ENCODE measurements at places on chromosomes 6 and 20.
A peak's percentile ranks its signal among the peaks of the same experiment; 100 is the strongest.

DNA sequence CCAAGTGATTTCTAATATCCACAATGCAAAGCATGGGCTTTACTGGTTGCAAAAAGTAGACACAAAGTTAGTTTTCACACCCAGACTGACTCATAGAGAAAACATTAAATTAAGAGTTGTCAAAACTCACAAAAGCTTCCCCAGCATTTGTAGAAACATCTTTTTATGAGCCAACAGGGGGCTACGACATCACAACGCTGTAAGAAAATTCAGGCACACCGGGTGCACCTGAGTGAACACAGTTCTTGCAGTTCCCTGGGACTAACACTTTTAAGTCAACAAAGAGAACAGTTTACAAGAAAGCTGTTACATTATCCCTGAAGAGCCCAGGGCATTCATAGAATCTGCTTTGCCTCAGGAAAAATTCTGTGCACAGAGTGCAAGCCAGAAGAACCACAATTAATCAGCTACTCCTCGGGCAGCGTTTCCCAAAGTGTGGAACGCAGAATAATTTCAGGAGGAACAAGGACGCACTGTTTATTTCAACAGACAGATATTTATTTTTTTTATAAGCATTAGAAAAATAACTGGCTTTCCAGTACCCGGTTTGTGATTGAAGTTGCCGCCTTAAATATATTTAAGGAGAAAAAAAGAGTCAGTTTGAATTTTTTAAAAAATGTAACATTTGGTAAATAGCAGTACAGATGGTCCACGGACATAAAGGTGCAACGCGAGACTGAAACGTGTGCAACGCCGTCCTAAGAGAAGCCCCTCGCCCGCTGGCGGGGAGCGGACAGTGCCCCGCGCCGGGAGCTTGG lies 1.2 kb downstream of the NCOA5 start:
- DNase-seq: peak; percentile 31

DNA sequence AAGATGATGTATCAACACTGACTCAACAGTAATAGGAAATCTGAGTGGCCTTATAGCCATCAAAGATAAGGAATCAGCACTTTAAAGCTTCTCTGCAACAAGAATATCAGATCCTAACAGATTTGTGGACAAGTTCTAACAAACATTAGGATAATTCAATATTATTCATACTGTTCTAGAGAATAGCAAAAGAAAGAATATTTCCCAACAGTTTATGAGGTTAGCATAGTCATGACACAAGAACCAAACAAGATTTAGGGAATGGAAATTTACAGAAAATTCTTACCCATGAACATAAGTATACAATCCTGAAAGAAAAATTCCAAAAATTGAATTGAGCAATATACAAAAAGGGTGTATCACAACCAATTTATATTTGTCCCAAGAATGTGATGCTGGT lies 64.3 kb upstream of the BTBD3 start:
- no peak for DNase-seq

DNA sequence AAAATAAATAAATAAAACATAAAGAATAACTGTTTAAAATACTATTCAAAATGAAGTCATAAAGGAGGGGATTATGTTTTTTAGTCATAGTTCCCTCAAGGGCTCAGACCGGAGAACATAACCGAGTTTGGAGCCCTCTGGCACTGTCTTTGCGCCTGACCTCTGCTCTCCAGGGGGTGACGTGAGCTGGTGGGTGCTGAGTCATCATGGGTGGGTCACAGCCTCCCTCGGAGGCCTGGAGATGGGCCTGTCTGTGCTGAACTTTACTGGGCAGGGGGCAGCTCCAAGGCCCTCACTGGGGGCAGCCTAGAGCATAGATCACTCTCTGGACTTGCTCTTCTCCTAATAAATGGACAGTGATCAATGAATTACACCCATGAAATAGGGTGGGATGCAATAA lies 3.1 kb upstream of the MAVS start:
- peak; percentile 67 for DNase-seq

GRCh38 chr20:62366370-62367135 lies 559 bp downstream of the LAMA5 start:
- no peak for DNase-seq

- no peak for DNase-seq
Observed at GRCh38 chr6:137871291-137871690, 4.2 kb downstream of the TNFAIP3 start.

DNA sequence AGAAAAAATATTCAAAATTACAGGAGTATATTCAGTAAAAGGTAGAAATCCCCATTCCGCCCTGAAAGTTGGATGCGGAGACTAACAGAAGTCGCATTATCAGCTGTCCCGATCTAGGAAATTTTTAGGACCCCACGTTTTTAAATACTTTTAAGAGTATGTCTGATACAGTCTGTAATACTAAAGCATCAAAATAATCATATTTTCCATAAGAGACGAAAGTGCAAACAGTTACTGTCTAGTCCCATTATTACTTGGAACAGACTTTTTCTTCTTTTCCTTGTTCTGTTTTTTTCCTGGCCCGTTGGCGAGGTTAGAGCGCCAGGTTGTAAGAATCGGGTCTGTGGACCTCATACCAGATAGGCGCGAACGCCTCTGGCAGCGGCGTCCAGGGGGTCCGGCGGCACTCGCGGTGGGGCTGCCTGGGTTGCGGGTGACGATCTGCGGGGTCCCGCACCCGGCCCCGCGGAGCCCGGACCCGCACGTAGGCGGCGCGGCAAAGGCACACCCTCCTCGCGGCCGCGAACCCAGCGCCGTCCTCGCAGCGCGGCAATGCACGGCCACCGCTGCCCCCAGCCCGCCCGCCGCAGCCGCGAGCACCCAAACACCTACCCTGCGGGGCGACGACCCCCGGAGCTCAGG lies 460 bp downstream of the PLAGL1 start:
- peak; percentile 11 for DNase-seq

DNA sequence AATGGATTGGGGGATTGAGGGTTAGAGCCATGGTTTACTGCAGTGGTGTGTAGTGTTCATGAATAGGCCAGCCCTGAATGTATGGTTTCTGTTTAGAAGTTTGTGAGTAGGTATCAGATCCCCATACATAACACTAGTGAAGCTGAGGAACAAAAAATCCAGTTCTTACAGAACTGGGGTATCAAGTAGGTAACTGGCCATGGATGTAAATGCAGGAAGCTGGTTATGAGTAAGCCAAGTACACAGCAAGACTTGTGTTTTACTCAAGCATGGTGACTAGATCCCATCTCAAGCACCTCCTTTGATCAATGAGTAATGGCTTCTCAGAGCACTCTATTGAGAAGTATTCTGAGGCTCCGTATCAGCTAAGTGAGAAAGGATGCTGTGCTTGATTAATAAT lies 613.7 kb upstream of the FLRT3 start:
- no peak for DNase-seq

GRCh38 chr6:135179372-135179771 lies 1.7 kb upstream of the MYB start:
- peak; percentile 6 for DNase-seq

DNA sequence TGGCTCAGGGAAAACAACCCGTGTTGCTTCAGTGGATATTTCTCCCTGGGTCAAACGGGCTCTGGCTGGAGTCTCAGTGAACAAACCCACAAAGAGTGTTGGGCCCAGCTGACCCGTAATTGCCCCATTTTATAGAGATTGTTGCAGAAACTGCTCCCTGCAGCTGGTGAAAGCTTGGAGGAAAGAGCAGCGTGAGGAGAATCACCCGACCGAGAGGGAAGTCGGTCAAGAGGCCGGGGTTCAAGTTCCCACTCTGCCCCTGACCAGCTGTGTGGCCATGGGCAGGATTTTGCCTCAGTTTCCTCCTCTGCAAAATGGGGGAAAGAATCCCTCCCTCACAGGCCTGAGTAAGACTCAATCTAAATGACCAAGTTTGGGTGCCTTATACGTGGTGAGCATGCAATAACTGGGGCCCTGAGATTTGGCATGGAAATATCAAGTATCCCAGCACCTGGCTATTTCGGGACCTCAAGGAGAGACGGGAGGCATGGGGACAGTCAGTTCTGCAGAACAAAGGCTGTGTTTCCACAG lies 1.7 kb upstream of the TGM2 start:
- DNase-seq: no peak

GRCh38 chr20:10877342-10877741 lies 203.5 kb upstream of the JAG1 start:
- peak; percentile 85 for DNase-seq

DNA sequence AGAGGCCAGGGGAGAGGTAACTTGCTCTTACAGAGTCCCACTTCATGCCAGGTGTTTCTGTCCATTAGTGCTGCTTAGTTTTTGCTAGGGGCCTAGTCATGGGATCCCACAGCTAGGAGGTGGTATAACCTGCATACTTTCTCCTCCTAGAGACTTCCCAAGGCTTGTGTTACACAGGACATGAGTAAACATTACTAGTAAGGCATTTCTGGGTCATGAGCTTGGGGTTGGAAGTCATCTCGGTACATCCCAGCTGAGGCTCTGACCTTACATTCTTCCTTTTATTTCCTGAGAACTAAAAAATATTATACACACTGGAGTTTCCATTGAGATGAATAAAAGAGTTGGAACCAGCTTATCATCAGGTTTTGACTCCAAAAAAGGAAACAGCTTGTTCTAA lies 20.9 kb upstream of the PNPLA1 start:
- peak; percentile 94 for DNase-seq

- no peak for DNase-seq
Observed at GRCh38 chr20:44302026-44302669, 8.9 kb downstream of the FITM2 start.

DNA sequence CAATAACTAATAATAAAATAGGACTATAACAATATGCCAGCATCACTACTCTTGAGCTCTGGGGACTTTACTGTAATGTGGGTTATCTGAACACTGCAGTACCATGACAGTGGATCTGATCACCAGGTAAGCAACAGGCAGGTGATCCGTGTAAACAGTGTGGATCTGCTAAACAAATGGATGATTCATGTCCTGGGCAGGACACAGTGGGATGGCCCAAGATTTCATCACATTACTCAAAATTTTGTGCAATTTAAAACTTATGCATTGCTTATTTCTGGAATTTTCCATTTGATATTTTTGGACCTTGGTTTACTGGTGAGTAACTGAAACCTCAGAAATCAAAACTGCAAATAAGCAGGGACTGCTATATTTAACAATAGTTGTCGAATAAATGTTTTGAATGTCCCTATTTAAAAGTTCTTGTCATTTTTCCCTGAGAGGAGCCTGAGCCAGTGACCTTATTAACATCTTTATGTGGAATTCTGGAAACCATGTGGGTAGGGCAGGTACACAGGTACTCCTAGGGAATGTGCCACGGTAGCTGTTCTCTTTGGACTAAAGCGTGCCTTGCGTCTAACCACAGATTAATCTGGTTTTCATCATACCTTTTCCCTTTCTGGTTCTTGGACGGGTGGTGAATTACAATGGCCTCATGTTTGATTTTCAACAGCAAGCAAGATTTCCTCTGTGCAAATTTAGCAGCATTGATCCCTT lies 214.5 kb upstream of the SASH1 start:
- peak; percentile 1 for DNase-seq

- DNase-seq: peak; percentile 59
Observed at GRCh38 chr6:156808287-156808686, 31.1 kb downstream of the ARID1B start.

DNA sequence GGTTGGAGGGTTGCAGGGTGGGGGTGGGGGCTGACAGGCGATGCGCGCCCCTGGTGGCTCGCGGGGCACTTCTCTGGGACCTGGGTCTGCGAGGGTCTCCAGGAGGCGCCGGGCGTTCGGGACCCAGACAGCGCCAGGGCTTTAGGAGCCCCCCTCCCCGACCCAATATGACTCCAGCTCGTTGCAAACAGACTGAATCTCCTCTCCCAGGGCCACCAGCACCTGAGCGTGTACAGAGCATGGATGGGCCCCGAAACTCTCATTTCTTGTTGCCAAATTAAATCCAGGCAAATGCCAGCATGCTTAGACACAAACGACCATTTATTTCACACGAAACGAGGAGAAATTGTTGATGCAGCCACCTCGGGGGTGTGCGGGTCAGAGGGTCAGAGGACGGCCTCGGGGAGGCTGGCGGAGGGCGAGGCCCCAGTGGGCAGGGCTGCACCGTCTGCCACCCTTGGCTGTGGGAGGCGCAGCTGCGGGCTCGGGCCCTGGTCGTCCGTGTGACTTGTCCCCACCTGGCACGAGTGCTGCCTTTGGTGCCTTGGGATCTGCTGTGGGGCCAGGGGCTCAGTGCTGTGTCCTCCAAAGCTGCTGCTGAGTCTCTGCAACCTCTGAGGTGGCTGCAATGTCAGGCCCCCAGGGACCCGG lies 20.9 kb upstream of the GATA5 start:
- DNase-seq: no peak

DNA sequence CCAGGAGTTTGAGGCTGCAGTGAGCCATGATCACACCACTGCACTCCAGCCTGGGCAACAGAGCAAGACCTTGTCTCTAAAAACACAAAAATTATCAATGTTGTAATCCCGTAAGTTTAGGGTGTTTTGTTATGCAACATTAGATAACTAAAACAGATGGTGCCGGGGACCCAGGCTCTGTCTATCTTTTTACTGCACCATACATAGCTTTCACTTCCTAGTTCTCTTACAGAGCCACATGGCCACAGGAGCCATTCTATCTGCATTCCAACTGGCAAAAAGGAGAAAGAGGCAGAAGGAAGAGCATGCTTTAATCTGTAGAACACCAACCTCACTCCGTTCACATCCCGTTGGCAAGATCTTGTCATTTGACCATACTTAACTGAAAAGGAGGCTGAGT lies 5.4 kb upstream of the TCF15 start:
- DNase-seq: no peak

DNA sequence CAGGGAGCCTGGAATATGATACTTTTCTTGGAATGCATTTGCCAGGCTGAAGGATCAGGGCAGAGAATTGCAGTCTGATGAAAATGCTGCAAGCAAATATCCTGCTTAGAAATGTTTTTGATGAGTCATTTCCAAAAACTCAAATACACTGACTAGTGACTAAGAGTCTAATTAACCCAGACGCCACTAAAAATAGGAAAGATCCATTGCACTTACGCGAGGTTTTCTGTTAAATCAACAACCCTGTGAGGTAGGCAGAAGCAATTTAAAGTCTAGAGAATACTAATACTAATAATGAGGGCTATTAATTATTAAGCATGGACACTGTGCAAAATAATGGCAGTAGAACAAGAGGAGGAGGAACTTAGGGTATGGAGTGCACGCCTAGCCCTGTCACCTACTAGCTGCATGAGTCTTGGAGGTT lies 130.1 kb upstream of the DOK5 start:
- peak; percentile 89 for DNase-seq

DNA sequence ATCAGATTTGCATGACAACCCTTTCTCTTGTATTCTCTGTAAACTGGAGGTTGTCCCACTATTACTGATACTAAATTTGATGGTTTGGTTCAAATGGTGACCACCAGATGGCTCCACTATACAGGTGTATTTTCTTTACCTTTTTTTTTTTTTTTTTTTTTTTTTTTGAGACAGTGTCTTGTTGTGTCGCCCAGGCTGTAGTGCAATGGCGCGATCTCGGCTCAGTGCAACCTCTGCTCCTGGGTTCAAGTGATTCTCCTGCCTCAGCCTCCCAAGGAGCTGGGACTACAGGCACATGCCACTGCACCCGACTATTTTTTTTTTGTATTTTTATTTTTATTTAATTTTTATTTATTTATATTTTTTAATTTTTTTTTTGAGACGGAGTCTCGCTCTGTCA lies 6.6 kb upstream of the WTAP start:
- DNase-seq: peak; percentile 51

GRCh38 chr6:84141521-84141920 lies 85.9 kb downstream of the CEP162 start:
- no peak for DNase-seq

- DNase-seq: no peak
Observed at GRCh38 chr6:110517034-110517433, 40.6 kb upstream of the SLC22A16 start.

- DNase-seq: peak; percentile 92
Observed at GRCh38 chr20:4083098-4083865, 67.9 kb upstream of the RNF24 start.

Measured in fibroblast of the aortic adventitia (primary cell).